ENCODE measurements at places on chromosomes 7 and 10. TPM values are rescaled to one million over a fixed set of nuclear protein-coding genes. Genes with fewer than 3 reads are reported as not detected.

Gene CDC14C
- total RNA-seq = not detected

Gene PTER
- 6.0 TPM for total RNA-seq

Gene PPP1R9A
- 7.3 TPM for total RNA-seq

Gene MAD1L1
- 17.3 TPM for total RNA-seq

Gene ADIRF
- total RNA-seq = 212 TPM

Gene NCAPG2
- 6.4 TPM for total RNA-seq

Gene OR2A42
- not detected for total RNA-seq

Gene IDI2
- total RNA-seq = not detected

Gene CYP17A1
- 1.6 TPM for total RNA-seq

Gene CC2D2B
- total RNA-seq = 5.8 TPM

Gene HOXA4
- total RNA-seq = 6.2 TPM

Gene ZSCAN25
- 10.9 TPM for total RNA-seq

Gene C10orf143
- total RNA-seq = 3.1 TPM

Gene INMT
- 83.8 TPM for total RNA-seq

Gene NPSR1
- not detected for total RNA-seq

Gene OGDH
- total RNA-seq = 123 TPM

Gene CALCR
- total RNA-seq = not detected

Gene GTF2I
- total RNA-seq = 119 TPM

All from posterior vena cava (tissue), 2 donors.